ENCODE measurements at places on chromosomes 3 and 15. TPM values are rescaled to one million over a fixed set of nuclear protein-coding genes. Genes with fewer than 3 reads are reported as not detected.

Gene RNU5B-1
- total RNA-seq = not detected

Gene OXSR1
- 32.9 TPM for total RNA-seq

Gene SKOR1
- 0.15 TPM for total RNA-seq

DNA sequence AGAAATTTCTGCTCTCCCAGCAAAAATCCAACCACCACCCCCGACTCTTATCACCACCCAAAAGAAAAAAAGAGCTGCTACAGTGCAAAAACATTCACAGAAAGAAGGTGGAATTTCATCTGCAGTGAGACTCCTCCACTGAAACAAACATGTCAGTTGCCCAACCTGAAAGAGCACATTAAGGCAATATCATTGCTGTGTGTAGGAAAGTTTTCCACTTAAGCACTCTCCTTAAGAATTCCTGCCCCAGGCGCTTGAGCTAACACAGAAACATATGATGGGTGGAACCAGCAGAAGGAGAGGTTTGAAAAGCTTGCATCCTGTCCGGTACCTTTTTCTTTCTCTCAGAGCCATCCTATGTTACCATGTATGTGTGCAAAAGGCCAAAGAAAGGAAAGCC lies 200.8 kb upstream of the GADL1 start:
- no peak for DNase-seq

DNA sequence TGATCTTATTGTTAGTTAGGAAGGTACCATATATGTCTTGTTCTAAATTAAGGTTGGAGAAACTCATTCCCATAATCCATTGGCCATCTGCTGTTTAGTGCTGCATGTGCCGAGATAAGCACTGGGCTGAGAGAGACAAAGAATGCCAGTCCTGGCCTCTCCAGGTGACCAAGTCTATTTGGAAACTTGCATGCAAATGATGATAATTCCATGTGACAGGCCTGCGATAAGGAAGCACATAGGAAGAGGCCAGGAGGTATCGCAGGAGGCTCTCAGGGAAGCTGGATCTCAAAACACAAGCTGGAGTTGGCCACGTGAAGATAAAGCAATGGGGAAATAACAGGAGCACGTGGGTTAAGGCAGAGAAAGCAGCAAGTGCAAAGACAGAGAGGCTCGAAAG lies 39.7 kb downstream of the MYO5C start:
- no peak for DNase-seq

DNA sequence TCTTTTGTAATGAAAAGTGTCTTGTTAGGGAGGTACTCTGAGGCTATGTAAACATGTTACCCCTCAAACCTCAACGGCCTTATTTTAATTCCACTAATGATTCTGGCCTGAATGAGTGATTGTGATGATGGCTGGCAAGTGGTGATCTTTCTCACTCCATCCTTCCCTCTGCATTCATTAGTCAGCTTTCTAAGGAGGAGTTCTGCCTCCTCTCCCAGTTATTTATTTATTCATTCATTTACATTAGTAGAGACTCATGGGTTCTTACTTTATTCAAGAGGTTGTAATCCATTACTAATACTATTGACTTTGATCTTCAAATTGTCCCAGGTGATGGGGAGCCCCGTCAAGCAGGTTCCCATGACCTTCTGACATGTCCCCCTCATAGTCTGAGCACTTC lies 35.3 kb downstream of the GNB5 start:
- DNase-seq = no peak

- no peak for DNase-seq
These were observed 169.1 kb downstream of the TPRG1 start for GRCh38 chr3:189340680-189341460.

DNA sequence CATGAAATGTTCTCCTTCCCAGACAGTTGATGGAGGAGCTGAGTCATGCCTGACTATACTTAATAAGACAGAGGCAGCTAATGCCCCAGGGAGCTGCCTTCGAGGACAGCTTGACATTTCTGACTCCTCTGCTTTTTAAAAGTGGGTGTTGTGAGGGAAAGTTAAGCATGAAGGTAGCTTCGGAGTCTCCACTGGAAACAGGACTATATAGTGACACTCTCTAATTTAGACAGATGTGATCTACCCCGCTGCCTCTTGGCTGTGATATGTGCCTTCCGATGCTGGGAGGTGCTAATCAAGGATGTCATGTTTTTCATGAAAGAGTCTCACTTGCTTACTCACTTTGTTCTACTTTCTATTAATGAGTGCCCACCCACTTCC lies 72.7 kb downstream of the IL1RAP start:
- DNase-seq = peak; percentile 27

GRCh38 chr3:39209329-39209970 lies 17.1 kb upstream of the XIRP1 start:
- DNase-seq = no peak

- DNase-seq = no peak
These were observed 25.9 kb downstream of the HSPBAP1 start for GRCh38 chr3:122767540-122768372.

GRCh38 chr3:50617096-50617791 lies at the start of gene MAPKAPK3:
Gene MAPKAPK3 (plus strand): TSS chr3:50617151. CDS start chr3:50617566, 415 bp downstream.
- DNase-seq = peak; percentile 27

All from endothelial cell of umbilical vein (primary cell).